GM13977 (cell line): ENCODE measurements at places on chromosomes 7 and 10.

GRCh38 chr10:100349672-100350071 lies 2.6 kb downstream of the SCD start:
- no peak for DNase-seq

- DNase-seq, result no peak
Observed at GRCh38 chr7:100933734-100934133, 15.6 kb upstream of the MUC3A start.

- DNase-seq, result no peak
Observed at GRCh38 chr10:69810675-69811397, 9.1 kb downstream of the COL13A1 start.

GRCh38 chr10:97858001-97858439 lies 8.4 kb downstream of the GOLGA7B start:
- DNase-seq, result no peak

GRCh38 chr10:111117528-111118277 lies 40.9 kb downstream of the ADRA2A start:
- no peak for DNase-seq

DNA sequence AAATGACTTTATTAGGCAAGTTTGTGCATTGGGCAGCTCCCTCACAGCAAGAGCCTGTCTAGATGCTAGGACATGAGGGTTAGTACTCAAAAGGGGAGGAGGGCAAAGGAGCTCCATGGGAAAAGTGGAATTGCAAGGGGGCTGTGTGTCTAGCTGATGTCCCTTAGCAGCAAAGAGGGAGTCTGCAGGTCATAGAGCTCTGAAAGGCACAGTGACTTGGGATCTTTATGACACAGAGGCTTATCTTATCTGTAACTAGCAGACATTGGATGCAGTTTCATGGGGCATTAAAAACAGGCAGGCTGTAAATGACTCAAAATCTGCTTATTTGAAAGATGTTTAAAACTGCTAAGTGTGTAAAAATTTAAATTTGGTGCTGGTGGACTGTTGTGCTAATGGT lies 556.2 kb upstream of the FZD8 start:
- DNase-seq, result no peak

DNA sequence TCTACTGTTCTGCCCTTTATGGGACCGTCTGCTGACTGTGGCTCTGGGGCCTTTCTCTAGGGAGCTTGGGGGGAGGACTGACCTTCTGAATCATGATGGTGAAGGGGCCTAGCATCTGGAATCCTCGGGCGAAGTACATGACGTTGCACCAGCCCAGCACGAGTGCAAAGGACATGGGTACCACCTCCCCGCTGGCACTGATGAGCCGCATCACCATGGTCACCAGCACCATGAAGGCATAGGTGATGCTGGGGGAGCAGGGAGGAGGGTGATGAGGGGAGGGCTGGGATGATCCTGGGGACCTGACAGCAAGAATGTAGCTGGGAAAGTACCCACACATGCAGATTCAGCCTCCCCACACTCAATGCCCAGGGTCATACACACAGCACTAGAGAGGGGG lies 11.1 kb downstream of the TRPV6 start:
- no peak for DNase-seq

GRCh38 chr10:44704616-44705015 lies 206.5 kb upstream of the TMEM72 start:
- DNase-seq, result no peak

GRCh38 chr7:39621784-39622411 lies 1.5 kb upstream of the RALA start:
- peak; percentile 70 for DNase-seq

- DNase-seq, result no peak
Observed at GRCh38 chr10:63197344-63198092, 64.4 kb downstream of the NRBF2 start.

- no peak for DNase-seq
Observed at GRCh38 chr7:155324918-155325235, 27.2 kb downstream of the INSIG1 start.

DNA sequence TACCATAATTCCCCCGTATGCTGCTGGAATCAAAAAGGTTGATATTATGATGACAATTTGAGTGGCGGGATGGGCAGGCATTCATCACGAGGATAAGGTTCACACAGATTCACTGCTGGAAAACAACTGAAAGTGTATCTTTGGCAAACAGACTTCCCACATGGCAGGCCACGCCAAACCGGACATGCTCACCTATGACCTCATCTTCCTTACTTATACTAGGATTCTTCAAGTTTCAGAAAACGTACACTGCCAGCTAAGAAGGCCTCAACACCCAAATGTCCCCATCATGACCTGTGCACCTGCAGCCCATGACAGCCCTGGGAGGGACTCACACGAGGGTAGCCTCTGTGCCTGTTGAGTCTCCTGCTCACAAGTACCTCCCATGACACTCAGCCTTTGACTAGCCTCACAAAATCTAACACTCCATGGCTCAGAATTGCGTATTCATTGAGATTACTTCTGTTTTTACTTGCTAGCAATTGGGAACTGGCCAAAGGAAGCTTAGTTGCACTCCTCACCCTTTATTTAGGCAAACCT lies 259.0 kb upstream of the GHITM start:
- DNase-seq, result no peak

DNA sequence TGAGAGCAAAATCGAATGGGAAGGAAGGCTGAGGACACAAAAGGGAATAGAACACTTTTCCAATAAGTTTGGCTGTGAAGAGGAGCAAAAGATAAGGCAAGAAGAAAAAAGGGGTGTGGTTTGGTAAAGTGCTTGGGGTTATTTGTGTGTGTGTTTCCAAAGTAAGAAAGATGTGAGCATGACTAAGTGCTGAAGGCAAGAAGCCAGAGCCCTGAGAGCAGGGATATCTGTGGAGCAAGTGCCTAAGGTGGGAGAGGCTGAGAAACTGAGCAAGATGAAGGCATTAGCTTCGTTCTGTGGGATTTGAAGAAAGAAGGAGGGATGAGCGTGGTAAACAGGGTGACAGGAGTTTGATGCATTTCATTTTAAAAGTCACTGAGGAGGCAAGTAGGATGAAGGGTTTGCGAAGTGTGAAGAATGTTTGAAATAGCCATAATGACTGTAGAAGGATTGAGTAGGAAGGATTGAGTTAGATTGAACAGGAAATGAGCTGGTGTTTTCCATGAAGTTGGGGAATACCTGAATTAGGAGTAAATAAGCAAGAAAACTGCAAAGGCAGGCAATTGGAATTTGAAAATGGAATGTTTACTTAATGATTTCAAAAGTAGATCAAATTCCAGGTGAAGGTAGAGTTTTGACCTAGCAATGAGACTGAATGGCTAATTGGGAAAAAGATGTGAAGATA lies 19.9 kb upstream of the SP4 start:
- DNase-seq, result no peak

- no peak for DNase-seq
Observed at GRCh38 chr10:89019569-89020327, 29.1 kb downstream of the FAS start.

- no peak for DNase-seq
Observed at GRCh38 chr7:116432527-116432916, 67.0 kb upstream of the CAV2 start.

- DNase-seq, result no peak
Observed at GRCh38 chr10:102624751-102625645, 19.3 kb upstream of the TRIM8 start.

DNA sequence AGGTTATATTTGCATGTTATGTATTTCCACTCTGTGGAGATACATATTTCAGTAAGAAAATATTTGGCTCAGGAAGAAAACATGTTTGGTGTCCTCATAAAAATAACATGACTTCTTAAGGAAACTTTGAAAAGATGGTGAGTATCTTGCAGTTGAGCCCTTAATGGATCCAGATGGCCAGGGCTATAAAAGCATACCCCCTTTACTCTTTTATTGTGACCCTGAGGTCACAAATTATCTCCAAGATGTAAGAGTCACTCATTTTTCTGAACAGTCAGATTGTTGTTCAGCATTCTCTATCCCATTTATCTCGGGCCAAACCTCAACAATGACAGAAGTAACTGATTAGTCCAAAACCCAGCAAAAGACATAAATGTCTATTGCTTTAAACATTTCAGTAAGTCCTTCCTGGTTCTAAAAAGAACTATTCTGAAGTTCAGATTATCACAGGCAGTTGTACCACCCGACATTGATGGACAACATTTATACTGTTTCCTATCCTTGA lies 539.4 kb downstream of the PARD3 start:
- no peak for DNase-seq

DNA sequence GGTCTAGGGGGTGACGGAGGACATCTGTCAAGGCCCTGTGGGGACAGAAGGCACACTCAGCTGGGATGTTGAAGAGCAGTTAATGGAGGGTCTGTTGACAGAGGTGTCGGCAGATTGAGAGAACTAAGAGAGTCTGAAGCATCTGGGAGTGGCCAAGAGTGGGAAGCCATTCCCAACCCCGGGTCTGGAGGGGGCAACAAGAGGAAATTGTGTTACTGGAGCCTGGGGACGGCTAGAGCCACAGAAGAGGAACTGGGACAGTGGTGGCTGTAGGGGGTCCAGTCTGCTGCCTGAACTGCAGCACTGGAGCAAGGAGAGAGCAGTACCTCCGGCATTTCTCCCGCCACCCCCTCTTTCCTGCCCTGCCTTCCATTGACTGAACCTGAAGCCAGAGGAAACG lies 136.6 kb downstream of the CHN2 start:
- DNase-seq, result no peak

GRCh38 chr7:42226354-42226941 lies 10.6 kb downstream of the GLI3 start:
- no peak for DNase-seq

DNA sequence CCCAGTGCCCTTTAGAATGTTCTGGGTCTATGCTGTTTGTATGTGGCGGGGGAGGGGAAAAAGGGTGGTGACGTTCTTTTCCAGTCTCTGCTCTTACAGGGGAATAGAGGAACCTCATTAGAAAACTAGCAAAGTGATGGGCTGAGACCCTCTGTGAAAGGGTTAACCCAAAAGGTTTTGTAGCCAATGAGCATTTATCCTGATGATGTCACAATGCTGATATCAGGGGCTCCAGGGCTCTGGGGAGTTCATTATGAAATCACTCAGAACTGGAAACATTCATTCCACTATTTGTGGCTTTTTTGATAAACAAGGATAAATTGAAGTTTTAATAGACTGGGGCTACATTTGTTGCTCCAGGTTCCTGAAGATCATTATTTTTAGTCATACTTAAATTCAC lies 71.7 kb downstream of the ARID5B start:
- no peak for DNase-seq
